H1 (cell line): ENCODE measurements at places on chromosomes 7 and 10.
A peak's percentile ranks its signal among the peaks of the same experiment; 100 is the strongest.

- no peak for DNase-seq
These were observed 388.2 kb upstream of the SEMA3A start for GRCh38 chr7:84582747-84583146.

DNA sequence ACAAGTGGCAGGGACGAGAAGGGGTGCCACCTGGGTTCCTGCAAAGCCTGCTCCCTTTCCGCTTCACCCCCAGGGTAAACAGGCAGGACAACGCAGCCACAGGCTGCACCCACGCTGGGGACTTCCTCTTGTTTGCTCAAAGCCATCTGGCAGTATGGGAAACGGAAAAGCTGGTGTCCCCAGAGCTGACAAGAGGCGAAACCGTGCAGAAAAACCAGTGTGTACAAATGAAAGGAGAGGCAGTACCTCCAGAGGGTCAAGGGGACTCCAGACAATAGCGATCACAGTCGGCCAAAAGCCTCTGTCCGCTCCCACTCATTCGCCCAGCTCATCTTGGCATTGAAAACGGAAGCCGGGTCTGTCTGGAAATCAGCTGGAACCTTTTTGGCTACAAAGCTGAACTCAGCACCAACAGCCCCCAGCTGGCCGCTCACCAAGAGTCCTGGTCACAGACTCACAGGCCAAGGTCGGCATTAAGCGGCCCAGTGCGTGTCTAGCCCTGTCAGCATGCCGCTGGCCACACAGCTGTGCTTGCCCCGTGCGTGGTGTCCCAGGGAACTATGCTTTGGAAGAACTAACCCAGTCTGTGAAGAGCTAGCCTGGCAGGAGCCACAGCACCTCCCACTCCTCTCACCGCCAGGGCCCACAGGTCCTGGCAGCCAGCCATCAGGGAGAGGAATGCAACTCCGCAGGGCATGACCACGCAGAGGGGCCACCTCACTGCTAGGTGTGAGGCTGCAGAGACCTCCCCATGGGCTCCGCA, 10.4 kb downstream of the TNS3 start:
- DNase-seq, result no peak

- no peak for DNase-seq
These were observed 90.4 kb downstream of the KIAA1549 start for GRCh38 chr7:138890499-138891445.

GRCh38 chr7:73769481-73770001, 529 bp downstream of the CLDN3 start:
- DNase-seq, result no peak

DNA sequence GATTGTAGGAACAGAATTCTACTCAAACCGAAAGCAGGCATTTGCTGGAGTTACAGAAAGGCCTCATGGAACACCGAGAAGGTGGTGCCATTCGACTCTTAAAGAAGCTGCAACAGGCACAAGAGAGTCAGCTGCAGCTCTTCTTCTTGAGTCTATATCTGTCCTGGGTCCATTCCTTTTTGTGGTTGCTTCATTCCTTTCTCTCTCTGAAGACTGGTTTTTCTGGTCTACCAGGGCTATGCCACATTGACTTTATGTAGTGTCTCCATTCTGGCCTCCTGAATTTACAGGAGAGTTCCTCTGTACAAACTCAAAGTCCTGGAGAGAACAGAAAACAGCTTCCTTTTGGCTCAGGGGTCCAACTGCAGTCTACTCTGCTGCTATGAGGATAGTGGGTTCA, 132.8 kb downstream of the CFTR start:
- no peak for DNase-seq

DNA sequence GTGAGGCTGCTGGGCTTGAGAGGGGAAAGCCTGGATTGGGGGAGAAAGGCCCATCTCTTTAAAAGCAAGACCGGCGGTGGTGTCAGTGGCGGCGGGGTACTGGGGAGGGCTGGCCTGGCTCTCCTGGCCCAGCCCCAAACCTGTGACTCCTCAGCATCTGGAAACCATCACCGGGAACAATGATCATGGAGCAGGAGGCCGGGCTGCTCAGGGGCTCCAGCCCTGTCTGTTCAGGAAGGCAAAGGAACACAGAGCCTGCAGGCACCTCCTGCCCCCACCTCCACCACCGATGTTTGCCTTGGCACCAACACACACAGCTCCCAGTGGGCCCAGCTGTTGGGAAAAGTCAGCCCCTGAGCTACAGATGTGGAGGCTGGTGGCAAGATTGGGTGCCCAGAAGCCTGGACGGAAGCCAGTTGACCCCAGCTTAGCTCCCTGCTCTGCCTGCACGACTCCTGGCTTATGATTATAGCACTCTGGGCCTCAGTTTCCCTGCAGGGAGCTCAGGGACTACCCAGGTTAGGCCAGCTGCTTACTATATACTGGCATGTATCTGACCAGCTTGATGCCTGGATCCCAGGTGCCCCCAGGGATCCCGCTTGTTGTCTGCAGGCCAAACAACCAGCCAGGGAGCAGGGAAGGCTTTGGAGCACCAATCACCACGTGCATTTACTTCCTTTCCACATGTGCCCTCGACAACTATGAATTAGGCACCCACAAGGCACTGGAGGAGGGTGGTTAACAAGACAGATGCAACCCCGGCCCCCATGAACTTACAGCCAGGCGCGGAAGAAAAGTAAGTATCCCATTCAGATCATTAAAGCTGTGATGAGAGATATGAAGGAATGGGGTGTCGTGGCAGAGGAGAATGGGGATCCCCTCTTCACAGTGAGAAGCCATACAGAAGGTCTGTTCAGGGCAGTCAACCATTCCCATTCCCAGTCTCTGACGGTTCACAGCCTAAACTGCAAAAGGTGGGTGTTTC, 37.3 kb downstream of the ZCCHC24 start:
- DNase-seq, result no peak

- no peak for DNase-seq
These were observed 30.5 kb downstream of the ANXA11 start for GRCh38 chr10:80174641-80175395.

DNA sequence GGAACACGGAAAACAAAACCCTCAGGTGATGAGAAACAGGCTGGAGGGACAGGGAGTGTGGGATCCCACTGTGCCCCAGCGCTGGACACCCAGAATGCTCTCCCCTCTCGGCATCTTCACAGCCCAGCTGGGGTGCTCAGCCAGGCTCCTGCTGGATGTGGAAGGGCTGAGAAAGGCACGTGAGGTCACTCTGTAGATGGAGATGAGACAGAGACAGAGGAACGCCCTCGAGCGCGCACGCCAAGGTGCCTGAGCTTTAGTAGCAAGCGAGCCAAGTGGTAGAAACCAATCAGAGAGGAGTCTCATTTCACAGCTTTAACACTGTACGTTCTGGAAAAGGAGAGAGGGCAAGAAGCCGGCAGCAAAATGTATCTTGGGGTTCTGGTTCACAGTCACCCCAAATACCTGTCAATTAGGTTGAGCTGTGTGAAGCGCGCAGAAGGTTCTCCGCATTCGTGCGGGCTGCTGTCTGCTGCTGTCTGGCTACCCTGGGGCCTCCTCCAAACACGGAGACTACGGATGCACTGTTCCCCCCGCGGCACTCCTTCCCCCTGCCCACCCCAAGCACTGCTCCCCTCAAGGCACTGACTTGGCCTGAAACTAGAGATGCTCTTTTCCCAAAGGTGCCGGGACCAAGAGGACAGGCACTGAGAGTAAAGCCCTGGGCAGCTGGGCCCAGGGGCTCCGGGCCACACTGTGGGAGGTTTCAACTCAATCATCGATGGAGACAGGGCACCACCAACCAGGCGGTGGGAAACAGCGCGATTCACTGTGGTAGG, 91.4 kb downstream of the ZRANB1 start:
- DNase-seq, result no peak

- no peak for DNase-seq
These were observed 182.4 kb downstream of the INHBA start for GRCh38 chr7:41520445-41520844.

DNA sequence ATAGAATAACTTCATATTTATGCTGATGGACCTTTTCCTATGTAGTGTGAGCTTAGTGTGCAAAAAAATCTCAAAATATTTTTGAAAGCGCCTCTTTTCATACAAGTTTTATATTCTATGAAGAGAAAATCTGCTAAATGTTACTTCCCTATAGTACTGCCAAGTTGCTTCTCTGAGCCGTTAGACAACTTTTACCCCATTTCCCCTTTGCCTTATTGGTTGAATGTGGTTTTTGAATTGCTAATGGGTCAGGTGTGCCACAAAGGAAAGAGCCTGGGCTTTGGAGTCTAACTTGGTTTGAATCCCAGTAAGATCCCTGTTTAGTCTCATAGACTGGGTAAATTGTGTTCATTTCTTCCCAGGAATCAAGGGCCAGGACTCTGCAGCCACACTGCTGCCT, 261.5 kb downstream of the SNX10 start:
- DNase-seq, result no peak

DNA sequence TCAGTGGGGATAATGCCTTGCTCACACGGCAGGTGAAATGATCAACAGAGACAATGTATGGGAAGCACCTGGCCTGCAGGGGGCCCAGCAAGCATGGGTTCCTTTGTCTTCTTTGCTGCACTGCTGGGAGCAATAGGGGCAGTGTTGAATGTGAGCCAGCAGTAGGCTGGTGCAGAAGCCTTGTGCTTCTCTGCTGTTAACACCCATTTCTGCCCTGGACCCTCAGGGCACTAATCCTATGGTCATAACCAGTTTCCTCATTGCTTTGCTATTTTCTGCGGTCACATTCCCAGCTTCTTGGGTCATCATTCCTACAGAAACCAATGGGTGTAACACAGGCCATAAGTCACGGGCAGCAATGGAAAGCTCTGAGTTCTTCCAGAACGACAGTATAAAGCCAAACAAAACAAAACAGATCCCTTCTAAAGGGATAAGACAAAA, 10.9 kb upstream of the LGI1 start:
- peak; percentile 80 for DNase-seq

DNA sequence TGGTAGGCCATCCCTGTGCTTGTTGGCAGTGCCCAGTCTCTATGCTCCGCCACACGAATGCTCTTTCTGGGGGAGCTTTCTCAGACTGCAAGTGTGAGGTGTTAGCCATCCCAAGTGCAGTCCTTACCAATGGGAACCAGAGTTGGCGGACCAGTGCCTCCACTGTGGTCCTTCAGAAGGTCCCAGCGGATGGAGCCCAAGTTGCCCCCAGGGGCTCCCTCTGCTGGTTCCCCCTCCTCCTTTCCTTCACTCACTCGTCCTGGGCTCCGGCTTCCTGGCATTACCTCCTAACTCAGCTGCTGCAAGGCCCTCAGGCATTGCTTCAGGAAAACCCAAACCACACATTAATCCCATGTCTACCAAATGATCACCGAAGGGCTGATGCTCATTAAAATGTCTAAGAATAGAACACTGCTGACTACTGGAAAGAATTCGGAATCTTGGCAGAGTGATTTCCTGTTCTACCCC, 139.8 kb downstream of the CUBN start:
- peak; percentile 13 for DNase-seq

- DNase-seq, result no peak
These were observed 200.3 kb upstream of the PRSS1 start for GRCh38 chr7:142548978-142549377.

DNA sequence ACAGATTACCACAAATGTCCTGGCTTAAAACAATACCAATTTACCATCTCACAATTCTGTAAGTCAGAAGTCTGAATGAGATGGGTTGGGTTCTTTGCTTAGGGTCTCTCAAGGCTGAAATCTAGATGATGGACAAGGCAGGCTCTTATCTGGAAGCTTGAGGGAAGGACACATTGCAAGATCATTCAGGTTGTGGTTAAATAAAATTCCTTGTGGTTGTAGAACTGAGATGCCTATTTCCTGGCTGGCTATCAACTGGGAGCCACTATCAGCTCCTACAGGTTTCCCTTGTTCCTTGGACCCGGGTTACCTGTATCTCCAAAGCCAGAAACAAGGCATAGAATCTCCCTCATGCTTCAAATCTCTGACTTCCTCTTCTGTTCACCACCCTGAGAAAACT, 148.4 kb downstream of the MDFIC start:
- DNase-seq, result no peak

- DNase-seq, result no peak
These were observed 167.4 kb downstream of the ARHGAP21 start for GRCh38 chr10:24556126-24556749.

GRCh38 chr7:154592388-154592787, 410.5 kb downstream of the PAXIP1 start:
- no peak for DNase-seq

- no peak for DNase-seq
These were observed 32.4 kb downstream of the CRHR2 start for GRCh38 chr7:30649717-30650420.

DNA sequence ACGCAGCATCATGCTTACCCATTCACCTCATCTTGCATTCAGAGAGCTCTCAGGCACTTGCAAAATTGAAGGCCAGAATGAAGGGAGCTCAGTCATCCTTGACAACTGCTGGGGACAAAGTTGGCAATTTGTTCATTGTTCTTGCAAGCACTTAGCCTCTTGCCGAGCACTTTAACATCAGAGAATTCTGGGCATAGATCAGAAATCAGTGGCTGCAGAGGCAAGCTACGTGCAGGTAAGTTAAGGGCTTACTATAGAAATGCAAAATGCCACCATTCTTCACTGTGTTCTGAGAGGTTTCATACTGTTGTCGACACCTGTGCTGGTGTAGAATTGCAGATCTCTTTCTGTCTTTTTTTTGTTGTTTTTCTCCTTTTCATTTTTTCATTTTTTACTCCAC, 84.1 kb upstream of the INSYN2A start:
- no peak for DNase-seq

DNA sequence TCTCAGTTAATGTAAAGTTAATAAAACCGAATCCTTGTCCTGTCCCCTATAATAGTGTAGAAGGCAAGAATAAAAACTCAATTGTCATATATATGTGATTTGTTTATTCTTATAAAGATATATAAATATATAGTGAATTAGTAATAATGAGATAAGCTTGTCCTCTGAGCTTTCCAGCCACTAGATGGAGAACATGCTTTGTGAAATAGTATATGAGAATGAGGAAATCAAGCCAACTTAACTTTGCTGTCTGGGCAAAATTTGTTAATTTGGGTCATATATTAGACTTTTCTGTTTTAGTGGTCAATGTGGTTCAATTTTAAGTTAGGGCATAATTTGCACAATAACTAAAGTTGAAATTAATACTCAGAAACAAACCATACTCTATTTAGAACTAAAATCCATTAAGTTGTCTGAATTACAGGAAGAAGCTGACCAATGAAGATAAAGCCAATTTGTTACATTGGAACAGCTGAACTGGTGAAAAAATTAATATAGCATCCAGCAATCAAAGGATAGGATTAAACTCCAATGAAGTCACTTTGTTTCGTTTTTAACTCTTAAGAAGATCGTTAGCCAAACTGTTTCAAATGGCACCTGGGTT, 595.0 kb downstream of the ARL4A start:
- DNase-seq, result no peak

DNA sequence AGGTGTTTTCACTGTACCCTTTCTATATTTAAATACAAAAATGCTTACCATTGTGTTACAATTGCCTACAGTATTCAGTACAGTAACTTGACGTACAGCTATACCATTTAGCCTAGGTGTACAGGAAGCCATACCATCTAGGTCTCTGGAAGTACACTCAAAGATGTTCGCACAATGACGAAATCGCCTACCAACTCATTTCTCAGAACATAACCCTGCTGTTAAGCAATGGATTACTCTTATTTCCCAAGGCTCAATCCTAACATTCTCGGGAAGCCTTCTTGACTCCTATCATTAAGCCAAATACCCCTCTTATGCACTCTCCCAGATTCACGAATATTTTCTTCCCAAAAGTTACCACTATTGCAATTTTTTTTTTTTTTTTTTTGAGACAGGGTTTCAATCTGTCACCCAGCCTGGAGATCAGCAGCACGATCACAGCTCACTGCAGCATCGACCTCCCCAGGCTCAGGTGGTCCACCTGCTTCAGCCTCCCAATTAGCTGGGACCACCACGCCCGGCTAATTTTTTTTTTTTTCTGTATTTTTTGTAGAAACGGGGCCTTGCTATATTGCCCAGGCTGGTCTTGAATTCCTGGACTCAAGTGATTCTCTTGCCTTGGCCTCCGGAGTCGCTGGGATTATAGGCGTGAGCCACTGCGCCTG, 1.5 kb downstream of the CWF19L1 start:
- DNase-seq, result no peak
